ENCODE measurements at places on chromosomes 4 and X.

GRCh38 chr4:104752337-104752736 is 257.6 kb upstream of the CXXC4 start:
- DNase-seq = no peak

GRCh38 chr4:127181001-127181400 is 451.8 kb upstream of the INTU start:
- DNase-seq = no peak

GRCh38 chrX:100404851-100405250 is 5.2 kb downstream of the PCDH19 start:
- DNase-seq = no peak

GRCh38 chr4:53937327-53937726 is 127.1 kb downstream of the CHIC2 start:
- no peak for DNase-seq

- DNase-seq = no peak
Measured at GRCh38 chr4:179867300-179867878, 2375.8 kb upstream of the TENM3 start.

- no peak for DNase-seq
Measured at GRCh38 chrX:136319600-136319999, 18.8 kb downstream of the ADGRG4 start.

- no peak for DNase-seq
Measured at GRCh38 chrX:141989815-141990214, 86.1 kb downstream of the MAGEC1 start.

GRCh38 chr4:169645627-169646026 is 25.2 kb downstream of the CLCN3 start:
- DNase-seq = no peak

- no peak for DNase-seq
Measured at GRCh38 chr4:155676430-155676825, 9.8 kb downstream of the GUCY1A1 start.
